ENCODE measurements at places on chromosomes 5 and 9. TPM values are rescaled to one million over a fixed set of nuclear protein-coding genes. Genes with fewer than 3 reads are reported as not detected.
A peak's percentile ranks its signal among the peaks of the same experiment; 100 is the strongest.

Gene SLC22A4
- total RNA-seq, result 5.7 TPM

Gene MARVELD2
- 0.90 TPM for total RNA-seq

Gene TMC1
- 0.25 TPM for total RNA-seq

Gene CATSPER3
- 0.13 TPM for total RNA-seq

Gene GOLGA1
- total RNA-seq, result 7.6 TPM

- peak; percentile 2 for DNase-seq
These were observed 1.1 kb upstream of the NADK2 start for GRCh38 chr5:36242534-36243485.

DNA sequence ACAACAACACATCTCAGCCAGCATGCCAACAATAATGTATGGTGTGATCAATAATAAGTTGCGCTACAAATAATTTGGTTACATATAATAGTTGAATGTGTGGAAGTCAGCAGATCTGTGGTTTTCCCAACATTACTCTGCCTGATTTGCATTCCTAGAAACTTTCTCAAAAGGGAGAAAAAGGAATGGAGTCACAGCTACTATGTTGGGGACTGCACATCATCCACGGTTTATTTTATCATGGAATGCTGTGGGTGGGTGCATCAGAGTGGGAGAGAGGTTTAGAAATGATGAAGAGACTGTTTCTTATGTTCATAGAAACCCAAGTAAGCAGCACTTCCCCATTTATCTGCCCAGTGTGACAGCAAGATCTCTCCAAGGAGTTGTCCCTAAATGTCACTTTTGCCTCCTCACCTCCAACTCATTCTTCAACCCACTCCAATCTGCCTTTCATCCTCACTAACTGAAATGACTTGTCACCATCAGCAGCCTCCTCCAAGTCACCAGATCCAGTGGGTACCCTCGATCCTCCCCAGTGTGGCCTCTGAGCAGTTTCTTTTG is 2.8 kb upstream of the SPOCK1 start:
- no peak for DNase-seq

DNA sequence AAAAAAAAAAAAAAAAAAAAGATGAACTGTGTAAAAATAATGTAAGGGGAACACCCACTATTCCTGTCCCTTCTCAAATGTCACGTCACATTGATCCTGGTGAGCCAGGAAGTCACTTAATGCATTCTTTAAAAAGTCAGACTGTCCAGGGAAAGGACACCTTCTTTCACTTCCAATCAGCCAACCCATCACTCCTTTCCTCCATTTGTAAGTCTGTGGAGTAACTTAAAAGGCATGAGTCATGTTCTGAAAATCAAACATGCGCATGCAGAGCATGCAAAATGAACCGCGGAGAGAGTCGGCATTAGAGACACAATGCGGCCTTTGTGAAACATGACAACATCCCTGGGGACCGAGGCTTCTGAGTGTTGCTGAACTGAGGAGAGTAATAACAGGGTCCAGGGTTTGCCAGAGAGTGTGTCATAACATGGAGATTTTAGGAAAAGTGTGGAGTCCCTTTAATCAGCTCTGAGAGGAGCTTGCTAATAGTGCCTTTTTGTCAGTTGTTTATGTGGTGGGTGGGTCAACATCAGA is 77.6 kb upstream of the SEMA6A start:
- DNase-seq, result no peak

- DNase-seq, result peak; percentile 2
These were observed 182.5 kb upstream of the NR3C1 start for GRCh38 chr5:143585970-143586369.

- DNase-seq, result peak; percentile 54
These were observed 19.1 kb downstream of the TNFSF8 start for GRCh38 chr9:114911167-114911821.

- no peak for DNase-seq
These were observed 16.9 kb downstream of the CARD19 start for GRCh38 chr9:93112864-93113389.

GRCh38 chr9:109953813-109954497 is 174.0 kb downstream of the PALM2AKAP2 start:
- no peak for DNase-seq

Measured in dermis microvascular lymphatic vessel endothelial cell (primary cell).